ENCODE measurements at places on chromosomes 5 and 9. TPM values are rescaled to one million over a fixed set of nuclear protein-coding genes. Genes with fewer than 3 reads are reported as not detected.

DNA sequence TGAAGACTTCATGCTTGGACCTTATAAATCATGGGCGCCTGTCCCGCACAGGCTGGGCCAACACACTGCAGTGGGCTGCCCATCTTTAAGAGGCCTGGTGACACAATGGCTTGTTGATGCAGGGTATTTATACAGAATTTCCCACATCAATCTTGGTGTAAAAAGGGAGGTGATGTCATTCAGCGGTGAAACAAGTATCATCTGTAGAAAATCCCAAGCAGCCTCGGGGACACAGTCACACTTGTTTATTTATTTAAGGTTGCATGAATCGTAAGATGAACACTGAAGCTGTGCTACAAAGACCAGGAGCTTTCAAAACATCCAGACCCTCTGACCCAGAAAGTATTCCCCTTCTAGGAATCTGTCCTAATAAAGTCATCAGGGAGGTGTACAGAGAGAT lies 40.5 kb downstream of the SMIM23 start:
- no peaks in the 10 kb centered on the region for H3K27me3 ChIP-seq
- no peak overlapping the region for H3K27ac ChIP-seq
- no peaks in the 10 kb centered on the region for H3K36me3 ChIP-seq
- no peak for DNase-seq
- no peaks in the 10 kb centered on the region for H3K4me1 ChIP-seq

DNA sequence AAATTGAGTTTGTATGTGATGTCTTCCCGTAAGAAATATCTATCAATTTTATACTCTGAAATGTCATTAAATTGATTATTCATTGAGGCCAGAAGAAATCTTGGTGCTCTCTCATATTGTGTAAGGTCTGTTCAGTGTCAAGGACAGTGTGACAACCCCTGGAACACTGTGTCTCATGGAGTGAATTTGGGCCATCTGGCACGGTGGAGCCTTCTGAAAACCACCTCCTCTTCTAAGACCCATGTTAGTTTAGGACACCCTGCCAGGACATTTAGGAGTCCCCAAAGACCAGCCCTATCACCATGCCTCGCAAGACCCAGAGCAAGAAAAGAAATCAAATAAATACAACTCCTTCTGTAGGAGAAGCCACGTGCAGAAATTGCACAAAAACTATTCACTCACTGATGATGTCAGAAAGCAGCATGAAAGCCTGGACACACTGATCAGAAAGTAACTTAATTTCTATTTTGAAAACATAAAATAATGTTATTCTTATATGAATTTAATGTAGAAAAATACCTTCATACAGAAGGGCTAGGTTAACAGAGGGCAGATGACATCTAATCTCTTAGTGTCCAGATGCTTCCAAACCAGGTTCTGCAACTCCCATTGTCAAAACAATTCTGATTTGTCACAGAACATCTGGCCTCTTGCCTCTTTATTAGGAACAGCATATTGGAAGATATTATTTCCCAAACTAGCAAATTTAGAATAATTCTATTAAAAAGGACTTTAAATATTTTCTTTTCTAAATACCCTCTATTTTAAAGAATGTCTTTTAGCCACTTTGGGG lies 298.8 kb downstream of the NR2F1-AS1 start:
- H3K4me3 ChIP-seq: no peak overlapping the region
- DNase-seq: no peak
- no peaks in the 10 kb centered on the region for H3K4me1 ChIP-seq
- no peak overlapping the region for H3K27ac ChIP-seq
- no peaks in the 10 kb centered on the region for H3K27me3 ChIP-seq

DNA sequence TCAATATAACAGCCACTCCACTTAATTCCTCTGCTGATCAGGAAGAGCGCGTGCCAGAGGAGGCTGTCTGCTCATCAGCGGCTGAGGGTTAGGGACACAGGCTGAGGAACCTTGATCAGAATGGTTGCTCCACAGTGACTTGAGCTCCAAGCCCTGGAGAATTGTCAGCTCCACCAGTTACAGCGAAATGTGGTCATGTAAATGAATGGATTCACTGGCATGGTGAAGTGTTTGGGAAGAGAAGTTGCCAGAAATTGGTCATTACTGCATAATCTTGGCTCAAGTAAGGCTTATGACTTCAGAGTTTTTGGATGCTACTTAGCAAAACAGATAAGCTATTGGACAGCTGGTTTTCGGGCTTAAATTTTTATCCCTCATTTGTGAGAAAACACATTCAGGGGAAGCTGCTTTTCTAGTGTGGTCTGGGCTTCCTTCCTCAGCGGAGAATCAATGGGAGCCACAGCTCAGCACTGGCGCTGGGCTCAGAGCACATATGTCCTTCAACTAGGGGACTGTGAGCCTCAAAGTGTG lies 65.0 kb downstream of the PRRT1B start:
- H3K4me1 ChIP-seq: no peaks in the 10 kb centered on the region
- no peak overlapping the region for H3K4me3 ChIP-seq
- H3K27ac ChIP-seq: no peak overlapping the region
- peaks cover 100% of the 10 kb centered on the region for H3K36me3 ChIP-seq
- no peak for DNase-seq

- no peaks in the 10 kb centered on the region for H3K36me3 ChIP-seq
- no peak for DNase-seq
- H3K4me1 ChIP-seq: no peaks in the 10 kb centered on the region
- H3K27me3 ChIP-seq: no peaks in the 10 kb centered on the region
These were observed 71.0 kb upstream of the IL7R start for GRCh38 chr5:35785601-35786085.

- H3K36me3 ChIP-seq: peaks cover 41% of the 10 kb centered on the region
- no peak for DNase-seq
- no peak overlapping the region for H3K27ac ChIP-seq
- H3K4me3 ChIP-seq: no peak overlapping the region
- no peaks in the 10 kb centered on the region for H3K27me3 ChIP-seq
These were observed 15.4 kb downstream of the NIPAL4 start for GRCh38 chr5:157475432-157475831.

Gene STPG3
- polyA plus RNA-seq: not detected

- H3K27ac ChIP-seq: peak overlapping the region; percentile 89
- H3K36me3 ChIP-seq: no peaks in the 10 kb centered on the region
- DNase-seq: peak; percentile 37
- H3K4me3 ChIP-seq: peak overlapping the region; percentile 66
- H3K4me1 ChIP-seq: peaks cover 40% of the 10 kb centered on the region
These were observed 113.0 kb upstream of the PCA3 start for GRCh38 chr9:76651119-76651705.

GRCh38 chr9:113645978-113646253 lies 182.4 kb downstream of the RGS3 start:
- no peaks in the 10 kb centered on the region for H3K4me1 ChIP-seq
- H3K4me3 ChIP-seq: no peak overlapping the region
- DNase-seq: no peak
- no peak overlapping the region for H3K27ac ChIP-seq
- H3K27me3 ChIP-seq: no peaks in the 10 kb centered on the region

DNA sequence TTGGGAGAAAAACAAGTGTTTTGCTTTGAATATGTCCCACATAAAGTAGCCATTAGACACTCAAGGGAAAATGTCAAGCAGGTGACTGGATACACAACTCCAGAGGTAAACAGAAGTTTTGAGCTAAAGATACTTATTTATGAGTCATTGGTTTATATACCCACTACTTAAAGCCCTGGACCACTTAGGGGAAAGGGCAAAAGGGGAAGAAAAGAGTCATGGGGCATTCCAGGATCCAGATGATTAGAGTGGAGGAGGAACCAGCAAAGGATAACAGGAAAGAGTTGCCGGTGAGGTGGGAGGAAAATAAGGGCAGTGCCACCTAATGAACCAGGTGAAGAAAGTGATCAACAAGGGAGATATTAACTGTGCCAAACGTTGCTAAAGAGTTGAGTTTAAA lies 254.2 kb upstream of the NR4A3 start:
- H3K27ac ChIP-seq: no peak overlapping the region
- no peaks in the 10 kb centered on the region for H3K4me1 ChIP-seq
- H3K27me3 ChIP-seq: no peaks in the 10 kb centered on the region
- no peaks in the 10 kb centered on the region for H3K36me3 ChIP-seq
- no peak overlapping the region for H3K4me3 ChIP-seq
